Activated naive CD4-positive, alpha-beta T cell (primary cell): ENCODE measurements at places on chromosomes 7 and 10.

DNA sequence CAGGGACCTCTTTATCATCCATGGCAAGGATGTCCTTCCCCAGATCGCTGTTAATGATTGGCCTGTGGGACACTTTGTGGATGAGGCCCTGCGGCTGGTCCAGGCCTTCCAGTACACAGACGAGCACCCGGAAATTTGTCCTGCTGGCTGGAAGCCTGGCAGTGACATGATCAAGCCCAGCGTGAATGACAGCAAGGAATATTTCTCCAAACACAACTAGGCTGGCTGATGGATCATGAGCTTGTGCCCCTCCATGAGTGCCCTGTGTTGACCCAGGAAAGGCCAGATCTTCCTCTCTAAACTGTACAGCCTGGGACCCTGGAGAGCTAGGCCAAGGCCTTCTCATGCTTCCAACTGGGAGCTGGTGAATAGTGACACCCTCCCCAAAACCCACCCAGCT lies 124.1 kb downstream of the CUL2 start:
- no peak for DNase-seq

DNA sequence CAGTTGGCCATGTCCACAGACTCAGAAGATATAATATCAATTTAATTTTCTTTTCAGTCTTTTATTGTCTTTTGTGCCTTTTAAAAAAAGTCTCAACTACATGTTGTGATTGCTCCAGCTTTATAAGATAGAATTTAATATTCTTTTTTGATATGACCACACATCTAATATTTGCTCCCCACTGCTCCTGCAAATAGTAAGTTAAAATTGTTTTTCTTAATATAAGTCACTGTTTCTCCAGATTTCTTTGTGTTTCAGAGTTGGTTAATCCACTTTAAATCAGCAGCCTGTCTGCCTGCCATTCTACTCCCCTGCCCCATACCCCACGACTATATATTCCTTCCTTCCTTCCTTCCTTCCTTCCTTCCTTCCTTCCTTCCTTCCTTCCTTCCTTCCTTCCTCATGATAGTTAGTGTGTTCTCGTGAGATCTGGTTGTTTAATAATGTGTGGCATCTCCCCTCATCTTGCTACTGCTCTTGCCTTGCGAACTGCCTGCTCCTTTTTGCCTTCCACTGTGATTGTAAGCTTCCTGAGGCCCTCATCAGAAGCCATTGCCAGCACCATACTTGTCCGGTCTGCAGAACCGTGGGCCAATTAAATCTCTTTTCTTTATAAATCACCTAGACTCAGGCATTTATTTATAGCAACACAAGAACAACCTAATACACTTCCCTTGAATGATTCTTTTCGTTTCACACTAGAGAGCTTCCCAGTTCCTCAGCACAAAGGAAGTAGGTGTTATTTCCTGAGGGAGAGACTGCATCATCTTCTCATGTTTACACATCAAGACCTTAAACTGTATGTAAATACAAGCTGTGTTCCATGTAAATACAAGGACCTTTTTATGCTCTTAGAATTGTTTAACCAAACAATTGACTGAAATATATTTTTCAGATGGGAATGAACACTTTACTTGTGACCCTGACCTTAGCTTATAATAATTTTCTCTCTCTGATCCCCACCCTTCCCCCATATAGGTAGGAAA lies 24.5 kb downstream of the TAS2R16 start:
- DNase-seq = no peak

DNA sequence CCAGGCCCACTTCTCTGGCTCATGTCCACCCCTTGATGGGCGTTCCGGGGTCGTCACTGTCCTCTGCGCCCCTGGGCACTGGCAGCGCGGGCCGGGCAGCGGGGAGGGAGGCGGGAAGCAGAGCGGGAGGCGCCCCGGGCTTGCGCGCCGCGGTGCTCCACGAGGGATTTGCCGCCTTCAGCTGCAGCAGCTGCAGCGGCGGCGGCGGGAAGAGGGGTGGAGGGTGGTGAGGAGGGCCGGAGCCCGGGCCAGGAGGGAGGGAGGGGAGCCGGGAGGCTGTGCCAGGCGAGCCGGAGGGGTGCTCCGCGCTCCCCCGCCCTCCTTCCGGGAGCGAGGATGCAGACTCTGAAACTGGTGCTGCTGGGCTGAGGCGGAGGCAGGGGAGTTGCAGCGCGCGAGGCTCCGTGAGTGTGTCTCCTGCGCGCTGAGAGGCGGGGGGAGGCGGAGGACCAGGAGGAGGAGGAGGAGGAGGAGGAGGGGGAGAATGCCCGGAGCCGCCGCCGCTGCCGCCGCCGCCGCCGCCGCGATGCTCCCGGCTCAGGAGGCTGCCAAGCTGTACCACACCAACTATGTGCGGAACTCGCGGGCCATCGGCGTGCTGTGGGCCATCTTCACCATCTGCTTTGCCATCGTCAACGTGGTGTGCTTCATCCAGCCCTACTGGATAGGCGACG lies at the start of gene LHFPL3:
TSS of gene LHFPL3 (plus strand) at position 308 of the 674 bp plus-strand sequence.
- DNase-seq = no peak

DNA sequence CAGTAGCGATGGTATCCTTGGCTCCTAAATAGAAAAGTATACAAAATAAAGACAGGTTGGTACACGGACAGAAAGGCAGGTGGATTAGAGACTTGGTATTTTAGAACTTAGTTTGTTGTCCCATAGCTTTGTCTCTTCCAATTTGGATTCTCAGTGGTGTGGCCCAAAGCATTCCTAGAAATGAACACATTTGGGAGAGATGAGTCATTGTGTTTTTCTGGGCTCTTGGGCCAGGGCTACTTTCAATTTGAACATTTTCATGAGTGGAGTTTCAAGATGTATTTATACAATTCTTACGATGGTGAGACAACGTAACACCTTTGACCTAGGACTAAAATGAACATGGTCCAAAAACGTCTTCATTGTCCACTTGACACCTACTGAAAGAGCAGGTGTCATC lies 225.1 kb upstream of the YAE1 start:
- DNase-seq = no peak

GRCh38 chr10:66642217-66642616 lies 283.6 kb upstream of the LRRTM3 start:
- DNase-seq = no peak

DNA sequence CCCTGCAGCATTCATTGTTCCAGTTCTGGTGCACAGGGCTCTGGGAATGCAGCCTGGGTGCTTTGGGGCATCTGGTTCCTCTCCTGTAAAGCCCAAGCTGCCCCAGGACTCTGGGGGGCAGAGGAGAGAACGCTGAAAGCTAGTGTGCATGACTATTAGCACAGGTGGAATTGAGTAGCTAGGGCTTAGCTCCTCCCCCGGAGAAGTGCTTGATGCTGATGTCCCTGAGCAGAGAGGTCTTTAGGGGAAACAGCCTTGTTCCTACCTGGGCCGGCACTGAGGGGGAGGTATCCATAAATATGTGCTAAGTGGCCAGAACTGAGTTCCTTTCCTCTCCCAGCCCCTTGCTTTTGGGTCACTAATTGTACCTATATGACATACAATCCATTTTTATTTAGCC lies 3.9 kb downstream of the ADCY1 start:
- no peak for DNase-seq

GRCh38 chr10:11177926-11178471 lies 160.3 kb downstream of the CELF2 start:
- no peak for DNase-seq

- no peak for DNase-seq
Observed at GRCh38 chr7:91055219-91055618, 209.0 kb upstream of the FZD1 start.

- no peak for DNase-seq
Observed at GRCh38 chr7:144834641-144835144, 1.2 kb downstream of the TPK1 start.

GRCh38 chr10:61931620-61932332 lies 30.3 kb downstream of the ARID5B start:
- no peak for DNase-seq

DNA sequence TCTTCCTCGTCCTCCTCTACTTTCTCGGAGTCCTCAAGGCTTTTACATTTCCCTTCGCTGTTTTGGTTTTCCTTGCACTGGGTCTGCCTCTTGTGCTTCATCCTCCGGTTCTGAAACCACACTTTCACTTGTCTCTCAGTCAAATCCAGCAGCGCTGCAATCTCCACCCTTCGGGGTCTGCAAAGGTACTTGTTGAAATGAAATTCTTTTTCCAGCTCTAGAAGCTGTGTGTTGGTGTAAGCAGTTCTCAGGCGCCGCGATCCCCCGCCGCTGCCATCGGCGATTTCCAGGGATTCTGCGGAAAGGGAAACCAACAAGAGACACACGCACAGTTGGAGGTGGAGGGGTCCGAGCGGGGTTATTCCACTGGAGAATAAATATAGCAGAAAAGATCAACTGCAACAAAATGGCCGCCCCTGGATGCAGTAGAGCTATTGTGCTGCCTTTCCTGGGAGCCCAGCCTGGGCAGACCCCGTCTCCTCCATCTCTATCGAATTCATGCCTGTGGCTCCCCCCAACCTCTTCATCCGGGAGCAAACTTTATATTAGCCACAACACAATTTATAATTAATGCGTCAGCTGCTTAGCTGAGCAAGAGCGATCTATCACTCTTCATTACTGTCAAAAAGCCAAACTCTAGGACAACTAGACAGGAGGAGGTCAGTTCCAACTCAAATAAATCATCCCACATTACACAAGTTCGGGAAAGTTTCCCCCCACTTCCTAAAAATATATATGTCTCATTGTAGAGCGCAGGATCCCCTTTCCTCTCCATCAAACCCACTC lies 1.1 kb downstream of the HOXA2 start:
- no peak for DNase-seq

DNA sequence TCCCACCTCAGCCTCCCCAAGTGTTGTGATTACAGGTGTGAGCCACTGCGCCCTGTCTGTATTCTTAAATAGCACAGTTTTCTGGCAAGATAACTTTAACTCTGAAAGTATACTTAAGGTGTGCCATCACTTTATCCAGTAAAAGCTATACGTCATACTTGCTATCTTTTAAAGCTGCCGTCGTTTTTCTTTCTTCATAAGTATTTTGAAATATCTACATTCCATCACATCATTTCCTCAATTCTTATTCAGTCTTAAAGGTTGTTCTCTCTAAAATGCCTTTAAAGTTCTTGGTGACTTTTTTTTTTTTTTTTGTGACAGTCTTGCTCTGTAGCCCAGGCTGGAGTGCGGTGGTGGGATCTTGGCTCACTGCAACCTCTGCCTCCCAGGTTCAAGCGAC lies 34.7 kb downstream of the PTPN12 start:
- DNase-seq = no peak

DNA sequence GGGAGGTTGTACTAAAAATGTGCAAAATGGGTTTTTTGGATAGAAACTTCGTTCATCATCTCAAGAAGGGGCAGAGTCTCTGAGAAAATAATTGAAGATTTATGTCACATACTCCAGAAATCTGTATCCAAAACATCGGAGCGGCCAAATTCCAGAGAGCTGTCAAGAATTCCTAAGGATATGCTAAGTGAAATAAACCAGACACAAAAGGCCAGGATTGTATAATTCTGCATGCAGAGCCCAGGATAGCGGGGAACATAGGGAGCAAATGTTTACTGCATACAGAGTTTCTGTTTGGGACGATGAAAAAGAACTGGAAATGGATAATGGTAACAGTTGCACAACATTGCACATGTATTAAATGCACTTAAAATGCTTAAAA lies 224.2 kb upstream of the AUTS2 start:
- DNase-seq = no peak

DNA sequence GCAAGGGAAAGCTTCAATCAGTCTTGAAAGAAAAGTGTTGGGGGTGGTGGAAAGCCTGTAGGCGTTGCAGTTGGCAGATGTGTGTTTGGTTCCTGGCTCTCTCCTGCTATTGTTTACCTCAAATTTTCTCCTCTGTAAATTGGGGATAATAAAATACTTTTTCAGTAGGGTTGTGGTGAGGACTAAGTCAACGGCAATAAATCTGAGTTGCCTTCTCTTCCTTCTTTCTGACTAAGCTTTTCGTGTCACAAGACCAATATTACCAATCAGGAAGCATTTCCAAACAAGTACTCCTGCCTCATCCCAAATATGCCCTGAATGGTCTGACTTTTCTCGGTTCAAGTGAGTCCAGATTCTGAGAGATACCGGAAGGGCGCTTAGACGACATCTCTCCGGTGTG lies 54.0 kb downstream of the CREB5 start:
- DNase-seq = no peak

- DNase-seq = no peak
Observed at GRCh38 chr7:114405427-114405826, 9.2 kb upstream of the FOXP2 start.

- DNase-seq = no peak
Observed at GRCh38 chr10:48446785-48447184, 140.3 kb downstream of the MAPK8 start.

- no peak for DNase-seq
Observed at GRCh38 chr10:33743429-33743857, 409.0 kb upstream of the NRP1 start.

DNA sequence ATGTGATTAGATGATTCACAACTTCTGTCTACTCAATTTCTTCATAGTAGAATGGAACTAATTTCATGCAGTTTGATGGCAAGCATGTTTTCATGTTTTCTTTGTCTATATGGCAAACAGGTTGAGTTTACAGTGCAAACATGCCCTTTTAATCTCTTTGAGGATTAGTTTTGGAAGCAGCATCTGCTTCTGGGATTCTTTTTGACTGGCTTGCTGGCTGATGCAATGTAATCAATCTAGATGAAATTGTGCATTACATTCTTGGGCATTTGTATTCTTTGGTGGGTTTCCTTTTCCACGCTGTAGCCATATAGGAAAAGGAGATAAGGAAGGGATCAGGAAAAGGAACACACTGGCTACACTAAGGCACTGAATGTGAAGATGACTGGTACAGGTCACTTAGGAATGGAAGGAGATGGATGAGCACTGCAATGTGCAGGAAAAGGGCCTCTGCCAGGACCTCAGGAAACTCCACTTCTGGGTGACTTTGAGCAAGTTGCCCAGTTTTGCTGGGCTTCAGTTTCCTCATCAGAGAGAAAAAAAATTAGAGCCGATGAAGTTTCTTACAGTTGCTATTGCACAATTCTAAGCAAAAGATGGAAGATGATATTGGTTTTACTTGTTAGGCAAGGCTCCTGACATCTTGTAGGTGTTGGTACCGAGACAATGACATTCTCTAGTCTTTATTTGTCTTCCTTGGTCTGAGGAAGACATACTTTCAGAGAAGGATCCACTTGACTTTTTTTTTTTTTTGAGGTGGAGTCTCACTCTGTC lies 269.1 kb downstream of the SUGCT start:
- no peak for DNase-seq

- no peak for DNase-seq
Observed at GRCh38 chr10:12590675-12591659, 241.6 kb downstream of the CAMK1D start.

GRCh38 chr10:122112625-122113160 lies 123.7 kb downstream of the TACC2 start:
- no peak for DNase-seq

GRCh38 chr7:42236266-42236975 lies 588 bp downstream of the GLI3 start:
- DNase-seq = no peak

DNA sequence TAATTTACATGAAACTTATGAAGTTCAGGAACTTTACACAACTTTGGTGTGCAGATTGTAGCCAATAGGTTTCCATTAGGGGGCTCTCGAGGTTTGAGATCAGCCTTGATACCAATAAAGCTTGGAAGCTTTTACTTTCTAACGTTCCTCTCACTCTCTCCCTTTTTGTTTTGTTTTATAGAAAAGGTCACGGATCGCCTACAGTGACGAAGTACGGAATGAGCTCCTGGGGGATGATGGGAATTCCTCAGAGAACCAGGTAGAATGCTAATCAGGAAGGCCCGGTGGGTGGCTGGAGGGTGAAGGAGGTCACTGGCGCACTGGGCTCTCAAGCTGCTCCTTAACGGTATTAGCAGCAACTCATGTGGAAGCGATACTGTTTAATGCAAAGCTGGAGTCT lies 79.9 kb downstream of the VTI1A start:
- no peak for DNase-seq
